ENCODE measurements at places on chromosomes 7 and 10. TPM values are rescaled to one million over a fixed set of nuclear protein-coding genes. Genes with fewer than 3 reads are reported as not detected.

- H3K4me1 ChIP-seq: peaks cover 80% of the 10 kb centered on the region
- DNase-seq: peak; percentile 73
- H3K4me3 ChIP-seq: peak overlapping the region; percentile 38
Measured at GRCh38 chr7:92631067-92631849, 41.1 kb upstream of the FAM133B start.

FAM221A gene
- total RNA-seq: 6.1 TPM

DNA sequence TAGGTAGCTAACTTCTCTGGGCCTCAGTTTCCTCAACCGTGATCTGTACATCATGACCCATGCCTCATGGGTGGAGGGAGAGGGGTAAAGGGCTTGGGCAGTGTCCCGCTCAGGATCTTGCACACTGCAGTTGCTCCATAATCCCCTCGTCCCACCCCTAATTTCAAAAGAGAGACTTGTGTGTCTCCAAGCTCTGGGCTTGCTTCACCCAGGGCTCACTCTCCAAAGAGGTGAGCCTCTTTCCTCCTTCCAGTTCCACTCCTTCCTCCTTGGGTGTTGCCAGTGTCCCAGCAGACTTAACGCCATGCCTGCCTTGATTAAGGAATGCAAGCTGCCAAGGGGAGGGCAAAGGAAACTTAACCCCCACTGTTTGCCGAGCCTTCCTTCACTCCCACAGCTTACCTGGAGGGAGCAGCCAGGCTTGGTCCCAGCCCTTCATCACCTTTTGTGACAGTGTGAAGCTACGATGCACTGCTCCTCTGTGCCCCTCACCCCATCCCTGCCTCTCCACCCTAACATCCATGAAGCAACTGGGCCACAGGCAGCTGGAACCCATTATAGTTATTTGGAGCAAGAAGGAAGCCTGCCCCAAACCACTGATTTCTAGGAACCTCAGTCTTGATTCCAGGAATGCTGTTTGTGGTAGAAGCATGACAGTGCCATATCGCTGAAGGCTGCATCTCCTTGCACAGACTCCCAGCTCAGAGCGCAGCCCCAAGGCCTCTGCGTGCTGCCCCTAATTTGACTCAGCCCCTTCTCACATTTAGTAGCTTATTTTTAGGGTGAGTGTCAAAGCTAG is 363.3 kb downstream of the TNS3 start:
- no peak overlapping the region for H3K27ac ChIP-seq
- H3K4me1 ChIP-seq: peaks cover 21% of the 10 kb centered on the region
- H3K36me3 ChIP-seq: no peaks in the 10 kb centered on the region
- DNase-seq: no peak

LANCL2 gene
- 7.1 TPM for total RNA-seq

- H3K27ac ChIP-seq: no peak overlapping the region
- H3K27me3 ChIP-seq: peaks cover 20% of the 10 kb centered on the region
- H3K36me3 ChIP-seq: no peaks in the 10 kb centered on the region
- no peaks in the 10 kb centered on the region for H3K4me1 ChIP-seq
Measured at GRCh38 chr10:29857843-29858701, 201.3 kb downstream of the JCAD start.

GRCh38 chr10:120260456-120260855 is 196.6 kb upstream of the PLPP4 start:
- no peak overlapping the region for H3K27ac ChIP-seq
- no peak overlapping the region for H3K4me3 ChIP-seq
- no peaks in the 10 kb centered on the region for H3K4me1 ChIP-seq
- no peak for DNase-seq

All from activated CD8-positive, alpha-beta memory T cell treated with anti-CD3 and anti-CD28 coated beads, Interleukin-2, amount 10 ng/mL, durations not matched to agents 7 days and 5 days (primary cell).